Vagina (tissue), 2 donors: ENCODE measurements at places on chromosomes 3 and 15.

DNA sequence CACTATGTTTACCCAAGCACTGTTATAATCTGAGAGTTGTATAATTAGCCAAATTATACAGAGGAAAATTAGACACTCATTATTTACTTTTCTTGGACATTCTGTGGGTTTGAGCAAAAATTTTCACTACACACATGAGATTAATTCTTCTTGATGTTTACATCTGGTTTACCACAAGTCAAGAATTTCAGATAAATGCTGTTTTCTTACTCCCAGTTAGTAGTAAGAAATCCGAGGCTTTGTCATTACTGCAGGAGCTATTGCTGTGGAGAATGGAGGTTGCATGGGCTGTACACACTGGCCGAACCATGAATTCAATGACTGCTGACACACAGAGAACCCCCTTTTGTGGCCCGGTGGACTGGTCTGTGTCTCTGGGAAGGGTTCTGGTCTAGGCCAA lies 207.7 kb upstream of the CFAP20DC start:
- DNase-seq = no peak

DNA sequence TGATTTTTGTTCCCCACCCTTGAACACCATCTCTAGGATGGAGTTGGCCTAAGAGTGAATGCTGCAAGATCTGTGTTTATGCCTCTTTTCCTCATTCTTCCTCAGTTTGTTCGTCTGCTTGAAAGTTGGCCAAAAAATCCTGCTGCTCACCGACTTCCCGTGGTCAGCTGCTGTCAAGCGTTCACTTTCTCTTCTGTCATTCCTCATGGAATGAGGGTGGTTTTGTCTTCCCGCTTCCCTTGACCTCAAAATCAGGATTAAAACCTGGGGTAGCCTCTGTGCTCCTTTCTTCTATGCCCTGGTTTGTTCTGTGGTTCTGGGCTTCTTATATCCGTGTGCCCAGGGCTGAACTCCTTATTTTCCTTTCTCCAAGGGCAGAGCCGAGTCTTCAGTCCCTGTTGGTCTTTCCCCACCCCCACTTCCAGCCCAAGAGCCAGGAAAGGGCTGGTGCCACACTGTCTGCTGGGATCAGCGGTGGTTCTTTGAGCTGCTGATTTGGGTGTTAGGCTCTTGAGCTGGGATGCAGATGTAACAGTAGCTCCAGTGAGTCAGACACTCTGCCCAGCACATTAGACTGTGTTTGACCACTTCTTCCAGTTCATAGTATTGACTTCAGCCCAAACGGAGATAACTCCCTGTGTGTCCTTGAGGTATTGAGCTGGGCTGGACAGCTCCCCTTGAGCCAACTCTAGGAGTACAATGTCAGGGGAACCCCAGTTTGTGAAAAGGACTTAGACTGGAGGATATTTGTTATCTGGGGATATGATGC lies 2.3 kb downstream of the SERF2 start:
- DNase-seq = no peak

DNA sequence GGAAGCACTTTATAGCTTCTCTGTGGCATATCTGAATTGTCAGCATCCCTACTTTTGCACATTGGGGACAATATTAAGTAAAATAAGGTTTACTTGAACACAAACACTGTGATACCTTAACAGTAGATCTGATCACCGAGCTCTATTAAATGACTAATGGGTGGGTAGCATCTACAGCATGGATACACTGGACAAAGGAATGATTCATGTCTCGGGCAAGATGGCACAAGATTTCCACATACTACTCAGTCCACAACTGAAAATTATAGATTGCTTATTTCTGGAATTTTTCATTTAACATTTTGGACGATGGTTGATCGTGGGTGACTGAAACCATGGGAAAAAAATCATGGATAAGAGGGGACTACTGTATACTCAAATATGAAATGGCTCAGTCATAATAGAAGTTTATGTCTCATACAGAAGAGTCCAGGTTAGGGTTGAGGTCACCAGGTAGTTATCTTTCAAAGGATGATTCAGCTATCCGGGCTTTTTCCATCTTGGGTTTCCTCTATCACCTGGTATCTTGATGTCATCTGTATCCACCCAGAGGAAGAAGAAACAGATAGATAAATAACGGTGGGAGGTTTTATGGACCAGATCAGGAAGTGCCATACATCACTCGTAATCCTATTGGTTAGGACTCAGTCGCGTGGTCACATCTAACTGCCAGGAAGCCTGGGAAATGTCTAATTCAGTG lies 320.0 kb upstream of the RARB start:
- no peak for DNase-seq

DNA sequence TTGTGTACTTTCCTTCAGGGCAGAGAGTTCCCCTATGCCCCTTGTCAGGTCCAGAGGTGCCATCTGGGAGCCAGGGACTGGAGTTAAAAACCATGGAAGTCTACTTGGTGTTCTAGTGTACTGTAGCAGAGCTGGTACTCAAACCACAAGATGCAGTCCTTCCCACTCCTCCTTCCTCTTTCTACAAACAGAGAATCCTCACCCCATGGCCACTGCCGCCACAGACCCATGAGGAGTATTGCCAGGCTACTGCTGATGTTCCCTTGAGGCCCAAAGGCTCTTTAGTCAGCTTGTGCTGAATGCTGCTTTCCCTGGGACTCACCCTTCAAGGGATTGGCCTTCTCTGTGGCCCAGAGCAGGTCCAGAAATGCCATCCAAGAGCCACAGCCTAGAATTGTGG lies 229.2 kb upstream of the ZPLD1 start:
- no peak for DNase-seq

- DNase-seq = no peak
These were observed 51.6 kb upstream of the THUMPD3 start for GRCh38 chr3:9311228-9311627.

DNA sequence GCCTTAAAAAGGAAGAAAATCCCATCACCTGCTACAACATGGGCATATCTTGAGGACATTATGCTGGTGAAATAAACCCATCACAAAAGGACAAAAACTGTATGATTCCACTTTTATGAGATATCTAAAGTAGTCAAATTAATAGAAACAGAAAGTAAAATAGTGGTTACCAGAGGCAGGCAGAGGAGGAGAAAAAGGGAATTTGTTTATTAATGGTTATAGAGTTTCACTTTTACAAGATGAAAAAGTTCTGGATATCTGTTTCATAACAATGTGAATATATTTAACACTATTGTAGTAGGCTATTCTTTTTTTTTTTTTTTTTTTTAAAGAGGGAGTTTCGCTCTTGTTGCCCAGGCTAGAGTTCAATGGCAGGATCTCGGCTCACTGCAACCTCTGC lies 40.4 kb downstream of the DPH3 start:
- no peak for DNase-seq

GRCh38 chr3:148008591-148008990 lies 599.4 kb downstream of the ZIC1 start:
- DNase-seq = no peak

DNA sequence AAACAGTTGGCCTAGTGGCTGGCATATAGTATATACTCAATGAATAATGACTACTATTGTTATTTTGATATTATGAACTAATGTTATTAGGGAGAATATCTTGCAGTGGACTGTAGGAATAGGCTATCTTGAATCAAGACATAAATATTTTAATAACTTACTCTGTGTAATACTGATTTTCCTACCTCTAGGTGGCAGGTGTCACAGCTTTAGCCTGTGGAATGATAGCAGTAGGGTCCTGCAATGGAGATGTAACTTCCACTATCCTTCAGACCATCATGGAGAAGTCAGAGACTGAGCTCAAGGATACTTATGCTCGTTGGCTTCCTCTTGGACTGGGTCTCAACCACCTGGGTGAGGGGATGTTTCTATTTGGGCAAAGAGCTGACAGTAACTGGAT lies 6.5 kb downstream of the PSMD2 start:
- no peak for DNase-seq

- no peak for DNase-seq
These were observed 80.3 kb upstream of the IGSF10 start for GRCh38 chr3:151541178-151541577.

- DNase-seq = no peak
These were observed 128.3 kb upstream of the BHLHE40 start for GRCh38 chr3:4850928-4851265.

DNA sequence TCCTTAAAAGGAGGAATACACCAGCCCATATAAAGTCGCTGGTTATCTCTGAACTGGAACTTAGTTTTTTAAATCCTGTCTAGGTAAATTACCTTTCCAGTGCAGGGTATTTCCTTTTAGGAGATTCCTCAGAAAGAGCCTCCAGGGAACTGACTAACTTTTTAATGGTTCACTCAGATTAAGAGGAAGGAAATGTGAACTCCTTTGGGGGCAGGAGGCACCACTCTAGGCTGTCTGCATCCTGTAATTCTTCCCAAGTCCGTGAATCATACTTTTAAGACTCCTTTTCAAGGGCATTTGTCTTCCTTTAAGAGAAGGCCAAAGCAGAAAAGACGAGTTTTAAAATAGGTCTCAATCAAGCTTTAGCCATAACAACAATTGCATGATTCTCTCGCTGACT lies 871.2 kb upstream of the NR2F2 start:
- no peak for DNase-seq

GRCh38 chr15:70715840-70716485 lies 47.4 kb downstream of the UACA start:
- DNase-seq = no peak

DNA sequence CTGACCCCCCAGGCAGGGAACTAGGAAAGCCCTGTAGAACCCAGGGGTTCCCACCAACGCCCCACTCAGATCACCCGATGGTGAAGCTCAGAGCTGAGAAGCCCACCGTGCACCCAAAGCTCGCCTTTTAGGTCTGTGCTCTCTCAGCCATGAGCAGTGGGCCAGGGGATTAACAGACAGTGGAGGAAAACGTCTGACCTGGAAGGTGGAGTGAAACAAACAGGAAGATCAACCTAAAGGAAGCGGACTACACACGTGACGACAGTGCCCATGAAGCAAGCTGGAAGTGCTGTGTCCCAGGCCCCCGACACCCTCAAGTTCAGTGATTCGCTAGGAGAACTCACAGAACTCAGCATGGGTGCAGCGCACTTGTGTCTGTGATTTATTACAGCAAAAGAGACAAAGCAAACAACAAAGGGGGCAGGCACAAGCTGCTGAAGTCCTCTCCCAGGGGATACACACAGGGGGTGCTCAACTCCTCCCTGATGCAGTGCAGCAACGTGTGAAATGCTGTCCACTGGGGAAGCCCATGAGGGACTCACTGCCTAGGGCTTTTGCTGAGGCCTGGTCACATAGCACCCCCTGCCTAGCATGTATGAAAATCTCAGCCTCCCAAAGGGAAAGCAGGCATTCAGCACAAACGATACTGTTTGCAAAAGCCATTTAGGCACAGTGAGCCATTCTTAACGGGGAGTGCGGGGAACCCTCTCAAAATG lies 43.5 kb downstream of the CFAP92 start:
- DNase-seq = no peak

DNA sequence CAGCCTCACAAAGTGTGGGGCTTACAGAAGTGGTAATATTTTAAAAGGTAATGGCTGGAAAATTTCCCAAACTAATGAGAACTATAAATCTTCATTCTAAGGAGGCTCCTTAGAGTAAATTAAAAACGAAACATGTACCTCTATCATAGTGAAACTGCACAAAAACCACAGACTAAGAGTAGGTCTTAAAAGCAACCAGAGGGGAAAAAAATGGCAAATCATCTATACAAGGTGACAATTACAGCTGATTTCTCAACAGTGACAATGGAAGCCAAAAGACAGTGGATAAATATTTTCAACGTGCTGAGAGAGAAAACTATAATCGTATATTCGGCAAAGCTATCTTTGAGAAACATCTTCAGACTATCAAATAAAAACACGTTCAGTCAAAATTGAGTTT lies 20.6 kb downstream of the HEG1 start:
- no peak for DNase-seq
